ENCODE measurements at places on chromosomes 4 and X.

DNA sequence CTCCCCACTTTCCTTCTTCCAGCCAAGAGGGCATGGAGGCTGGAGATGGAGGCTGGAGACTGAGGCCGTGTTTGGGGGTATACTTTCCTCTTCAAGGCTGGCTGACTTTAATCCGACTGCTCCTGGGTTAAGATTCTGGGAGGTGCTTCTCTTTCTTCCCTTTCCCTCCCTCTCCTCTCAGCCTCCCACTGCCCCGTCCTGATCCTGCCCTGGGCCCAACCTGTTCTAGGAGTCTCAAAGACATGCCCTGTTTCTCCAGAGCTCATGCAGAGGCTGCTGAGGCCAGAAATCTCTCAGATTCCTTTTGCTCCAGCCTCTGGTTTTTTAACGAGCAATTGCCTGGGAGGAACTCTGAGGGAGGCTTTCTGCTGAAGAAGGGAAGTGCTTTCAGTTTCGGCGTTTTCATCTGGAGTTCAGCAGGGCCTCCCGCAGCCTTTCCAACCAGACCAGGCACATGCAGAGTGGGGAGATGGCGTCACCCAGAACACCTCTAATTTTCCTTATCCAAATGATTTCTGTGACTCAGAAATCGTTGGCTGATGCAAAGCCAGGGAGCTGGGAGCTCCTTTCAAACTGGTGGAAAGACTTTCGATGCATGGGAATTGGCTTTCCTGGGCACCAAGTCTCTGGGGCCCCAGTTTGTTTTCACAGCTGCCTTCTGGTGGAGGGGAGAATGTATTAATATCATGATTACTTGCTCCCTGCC lies 34.5 kb upstream of the FAM9C start:
- no peak for DNase-seq

- DNase-seq = no peak
These were observed 668.8 kb upstream of the PRKX start for GRCh38 chrX:4382273-4382672.

DNA sequence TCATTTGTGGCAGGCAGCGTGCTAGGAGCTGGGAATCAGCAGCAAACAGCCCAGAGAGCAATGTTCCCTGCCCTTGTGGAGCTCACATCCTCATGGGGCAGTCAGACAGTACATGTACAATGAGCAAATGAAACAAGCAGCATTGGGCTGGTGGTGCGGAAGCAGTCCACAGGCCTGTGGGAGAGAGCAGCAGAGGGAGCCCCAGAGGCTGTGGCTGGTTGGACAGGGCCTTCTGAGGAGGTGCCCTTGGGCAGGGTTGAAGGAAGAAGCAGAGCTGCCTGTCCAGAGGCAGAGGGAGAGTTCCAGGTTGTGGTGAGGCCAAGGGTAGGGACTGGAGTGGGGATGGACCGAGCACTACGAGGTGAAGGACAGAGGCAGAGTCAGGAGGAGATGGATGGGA lies 22.5 kb downstream of the MMGT1 start:
- no peak for DNase-seq

GRCh38 chrX:100328351-100328750 lies 81.7 kb downstream of the PCDH19 start:
- DNase-seq = no peak

DNA sequence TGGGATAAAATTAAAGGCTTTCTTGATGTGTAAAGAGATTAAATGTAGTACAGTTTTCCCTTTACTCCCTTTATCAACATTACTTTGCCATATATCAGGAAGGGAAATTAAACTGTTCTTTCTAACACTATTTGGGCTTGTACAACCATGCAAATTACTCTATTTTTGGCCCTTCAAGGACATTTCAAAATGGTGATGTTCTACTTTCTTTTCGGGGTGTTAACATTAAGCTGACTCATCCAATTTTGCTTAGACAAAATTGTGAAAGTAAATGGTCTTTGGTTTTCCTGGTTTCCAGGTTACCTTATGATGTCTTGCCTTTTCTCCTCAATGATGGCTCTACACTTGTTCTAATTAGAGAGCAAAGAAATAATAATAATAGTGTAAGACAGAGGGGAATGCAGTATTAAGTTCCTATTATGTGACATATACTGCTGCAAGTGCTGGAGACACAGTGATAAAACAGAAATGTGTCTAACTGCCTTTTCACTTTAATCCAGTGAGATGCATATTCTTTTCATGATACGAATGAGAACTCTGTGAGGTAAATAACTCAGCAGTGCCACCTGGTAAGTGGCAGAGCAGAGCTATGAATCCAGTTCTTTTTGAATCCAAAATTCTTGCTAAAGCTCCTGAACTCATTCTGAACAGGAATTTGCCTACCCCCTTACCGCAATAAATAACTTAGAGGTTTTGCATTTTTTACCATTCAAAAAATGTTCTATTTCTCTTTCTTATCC lies 35.7 kb upstream of the PDE5A start:
- no peak for DNase-seq

DNA sequence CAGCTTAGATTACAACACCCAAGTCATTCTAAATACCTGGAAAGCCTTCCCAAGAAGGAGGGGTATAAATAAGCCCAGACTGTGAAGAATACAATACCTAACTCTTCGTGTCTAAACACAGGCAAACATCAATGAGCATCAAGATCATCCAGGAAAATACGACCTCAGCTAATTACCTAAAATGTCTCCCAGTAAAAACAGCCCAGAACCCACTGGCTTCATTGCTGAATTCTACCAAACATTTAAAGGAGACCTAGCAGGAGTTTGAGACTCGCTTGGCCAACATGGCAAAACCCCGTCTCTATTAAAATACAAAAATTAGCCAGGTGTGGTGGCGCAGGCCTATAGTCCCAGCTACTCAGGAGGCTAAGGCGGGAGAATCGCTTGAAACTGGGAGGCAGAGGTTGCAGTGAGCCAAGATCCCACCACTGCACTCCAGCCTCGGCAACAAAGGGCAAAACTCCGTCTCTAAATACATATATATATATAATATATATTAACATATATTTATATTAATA lies 19.1 kb upstream of the HSFX4 start:
- no peak for DNase-seq

- no peak for DNase-seq
These were observed 37.4 kb downstream of the CLOCK start for GRCh38 chr4:55509266-55509665.

Data from stimulated activated CD4-positive, alpha-beta T cell treated with anti-CD3 and anti-CD28 coated beads, Interleukin-12 subunit alpha, Interleukin-12 subunit beta, amount 100 ng/mL, for 4 hours (primary cell).